Panc1 (cell line): ENCODE measurements at places on chromosomes 7 and 10. TPM values are rescaled to one million over a fixed set of nuclear protein-coding genes. Genes with fewer than 3 reads are reported as not detected.

GRCh38 chr7:137985253-137985896 lies 16.5 kb downstream of the CREB3L2 start:
- H3K27me3 ChIP-seq, result no peaks in the 10 kb centered on the region
- H3K36me3 ChIP-seq, result no peaks in the 10 kb centered on the region
- no peak overlapping the region for H3K4me3 ChIP-seq
- no peaks in the 10 kb centered on the region for H3K4me1 ChIP-seq
- DNase-seq, result no peak
- no peak overlapping the region for H3K27ac ChIP-seq

DNA sequence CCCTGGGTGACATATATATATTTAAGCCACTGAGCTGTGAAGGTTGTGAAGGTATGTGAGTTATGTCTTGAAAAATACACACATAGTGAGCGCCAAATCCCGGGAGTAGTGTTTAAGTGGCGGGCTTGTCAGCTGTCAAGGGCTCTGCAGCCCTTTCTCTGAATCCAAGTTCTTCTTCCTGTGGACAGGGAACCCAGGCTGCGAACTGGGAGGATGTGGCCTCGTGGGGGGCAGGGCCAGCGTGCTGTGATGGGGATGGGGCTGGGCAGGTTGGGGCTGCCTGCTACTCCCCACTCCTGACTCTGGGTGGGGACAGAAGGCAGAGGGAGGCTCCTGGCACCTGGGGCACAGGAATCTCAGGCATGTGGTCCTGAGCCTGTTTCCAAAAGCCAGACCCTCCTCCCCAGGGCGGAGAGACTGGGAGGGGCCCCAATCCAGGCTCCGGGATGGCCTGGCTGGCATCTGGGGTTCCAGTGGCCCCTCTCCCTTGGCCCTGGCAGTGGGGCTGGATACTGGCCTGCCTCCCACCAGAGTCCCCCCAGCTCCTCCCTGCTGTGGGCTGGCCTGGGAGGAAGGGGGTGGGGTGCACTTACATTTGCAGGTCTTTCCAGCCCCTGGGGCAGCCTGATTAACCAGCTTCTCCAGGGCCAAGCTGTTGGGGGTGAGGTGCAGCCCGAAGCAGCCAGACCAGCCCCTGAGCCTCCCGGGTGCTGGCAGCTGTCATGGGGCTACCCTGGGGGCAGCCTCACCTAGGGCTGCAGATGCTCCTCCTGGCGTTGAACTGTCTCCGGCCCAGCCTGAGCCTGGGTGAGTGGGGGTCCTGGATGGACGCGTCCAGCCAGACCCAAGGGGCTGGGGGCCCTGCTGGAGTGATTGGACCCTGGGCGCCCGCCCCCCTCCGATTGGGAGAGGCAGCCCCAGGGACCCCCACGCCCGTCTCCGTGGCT lies at the start of gene UPK3B:
Gene UPK3B (plus strand): TSS at position 622 of the 947 bp plus-strand sequence. CDS start 101 bp downstream, at position 723.
- H3K27me3 ChIP-seq, result no peaks in the 10 kb centered on the region
- peak within 1 kb of the TSS; percentile 44 for H3K4me3 ChIP-seq
- H3K4me1 ChIP-seq, result peaks cover 25% of the 10 kb centered on the region
- H3K36me3 ChIP-seq, result no peaks in the 10 kb centered on the region

The ZCWPW1 gene
- total RNA-seq, result 6.5 TPM

GRCh38 chr7:43871064-43871463 lies 1.7 kb upstream of the MRPS24 start:
- H3K27ac ChIP-seq, result no peak overlapping the region
- no peak overlapping the region for H3K4me3 ChIP-seq
- no peaks in the 10 kb centered on the region for H3K27me3 ChIP-seq
- H3K4me1 ChIP-seq, result peaks cover 9% of the 10 kb centered on the region
- DNase-seq, result no peak

The CPXM2 gene
- not detected for total RNA-seq

- no peaks in the 10 kb centered on the region for H3K36me3 ChIP-seq
- no peaks in the 10 kb centered on the region for H3K27me3 ChIP-seq
- no peak overlapping the region for H3K4me3 ChIP-seq
- peak; percentile 72 for DNase-seq
- H3K4me1 ChIP-seq, result peaks cover 13% of the 10 kb centered on the region; the same call in 1 of the 2 replicates
These were observed 29.9 kb upstream of the HNRNPH3 start for GRCh38 chr10:68301790-68302502.

- H3K4me3 ChIP-seq, result peak overlapping the region; percentile 37; the same call in 1 of the 2 replicates
- no peaks in the 10 kb centered on the region for H3K27me3 ChIP-seq
- peaks cover 27% of the 10 kb centered on the region for H3K4me1 ChIP-seq
These were observed 63.9 kb upstream of the AHR start for GRCh38 chr7:17234398-17235031.

- H3K27ac ChIP-seq, result no peak overlapping the region
- H3K36me3 ChIP-seq, result no peaks in the 10 kb centered on the region
- DNase-seq, result no peak
- no peaks in the 10 kb centered on the region for H3K4me1 ChIP-seq
- no peaks in the 10 kb centered on the region for H3K27me3 ChIP-seq
- no peak overlapping the region for H3K4me3 ChIP-seq
These were observed 256.6 kb upstream of the SMIM30 start for GRCh38 chr7:113374955-113375354.

The EVX1 gene
- 0.10 TPM for total RNA-seq

DNA sequence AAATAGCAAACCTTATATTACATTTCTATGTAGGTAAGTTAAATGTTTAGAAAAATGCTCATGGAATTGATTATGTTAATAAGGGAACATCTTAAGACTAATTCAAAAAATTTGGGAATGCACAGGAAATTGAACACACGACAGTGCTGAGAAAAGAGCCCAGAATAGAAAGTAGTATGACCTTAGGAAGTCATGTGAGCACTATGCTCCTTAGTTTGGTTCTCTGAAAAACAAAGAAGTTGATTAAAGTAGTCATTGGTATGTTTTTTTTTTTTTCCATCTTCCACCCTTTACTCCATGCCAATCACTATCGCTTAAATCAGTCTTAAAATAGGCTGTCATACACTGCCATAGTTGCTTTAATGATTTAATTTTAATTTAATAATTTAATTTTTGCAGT lies 242.9 kb downstream of the ANKRD7 start:
- H3K36me3 ChIP-seq, result no peaks in the 10 kb centered on the region; the same call in 1 of the 2 replicates
- DNase-seq, result no peak
- H3K4me3 ChIP-seq, result no peak overlapping the region
- no peaks in the 10 kb centered on the region for H3K4me1 ChIP-seq

- no peak overlapping the region for H3K4me3 ChIP-seq
- DNase-seq, result no peak
- H3K27me3 ChIP-seq, result no peaks in the 10 kb centered on the region
These were observed 3.9 kb upstream of the SAR1A start for GRCh38 chr10:70174058-70174741.

- no peak for DNase-seq
- no peak overlapping the region for H3K27ac ChIP-seq
- H3K4me1 ChIP-seq, result no peaks in the 10 kb centered on the region
- H3K4me3 ChIP-seq, result no peak overlapping the region
- H3K27me3 ChIP-seq, result no peaks in the 10 kb centered on the region
These were observed 141.4 kb downstream of the TMEM168 start for GRCh38 chr7:112648781-112649180.

GRCh38 chr10:89550509-89550908 lies 15.1 kb upstream of the SLC16A12 start:
- H3K27ac ChIP-seq, result no peak overlapping the region
- no peaks in the 10 kb centered on the region for H3K4me1 ChIP-seq
- no peaks in the 10 kb centered on the region for H3K36me3 ChIP-seq
- H3K4me3 ChIP-seq, result no peak overlapping the region

- H3K4me1 ChIP-seq, result no peaks in the 10 kb centered on the region
- no peaks in the 10 kb centered on the region for H3K36me3 ChIP-seq
These were observed 18.7 kb downstream of the PRSS2 start for GRCh38 chr7:142789441-142789840.

The GPR15LG gene
- total RNA-seq, result 0.41 TPM

GRCh38 chr7:34844936-34845665 lies 187.1 kb downstream of the NPSR1 start:
- no peak overlapping the region for H3K27ac ChIP-seq
- H3K4me3 ChIP-seq, result no peak overlapping the region
- no peaks in the 10 kb centered on the region for H3K4me1 ChIP-seq
- H3K27me3 ChIP-seq, result no peaks in the 10 kb centered on the region
- no peaks in the 10 kb centered on the region for H3K36me3 ChIP-seq
- no peak for DNase-seq

DNA sequence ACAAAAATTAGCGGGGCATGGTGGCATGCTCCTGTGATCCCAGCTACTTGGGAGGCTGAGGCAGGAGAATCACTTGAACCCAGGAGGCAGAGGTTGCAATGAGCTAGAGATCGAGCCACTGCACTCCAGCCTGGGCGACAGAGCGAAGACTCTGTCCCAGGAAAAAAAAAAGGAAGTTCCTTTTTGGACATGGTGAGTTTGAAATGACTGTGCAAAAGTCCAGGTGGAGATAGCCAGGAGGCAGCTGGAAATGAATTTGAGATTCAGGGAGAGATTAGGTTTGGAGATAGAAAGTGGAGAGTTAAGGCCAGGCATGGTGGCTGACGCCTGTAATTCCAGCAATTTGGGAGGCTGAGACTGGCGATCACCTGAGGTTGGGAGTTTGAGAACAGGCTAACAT lies 139.1 kb downstream of the MARCHF5 start:
- no peaks in the 10 kb centered on the region for H3K27me3 ChIP-seq
- no peaks in the 10 kb centered on the region for H3K36me3 ChIP-seq
- no peak overlapping the region for H3K4me3 ChIP-seq
- H3K27ac ChIP-seq, result no peak overlapping the region
- DNase-seq, result no peak

- no peak for DNase-seq
- H3K27ac ChIP-seq, result no peak overlapping the region
- H3K4me1 ChIP-seq, result no peaks in the 10 kb centered on the region
- H3K36me3 ChIP-seq, result no peaks in the 10 kb centered on the region
- H3K4me3 ChIP-seq, result no peak overlapping the region
These were observed 529.8 kb downstream of the GALNT17 start for GRCh38 chr7:71661671-71662224.

DNA sequence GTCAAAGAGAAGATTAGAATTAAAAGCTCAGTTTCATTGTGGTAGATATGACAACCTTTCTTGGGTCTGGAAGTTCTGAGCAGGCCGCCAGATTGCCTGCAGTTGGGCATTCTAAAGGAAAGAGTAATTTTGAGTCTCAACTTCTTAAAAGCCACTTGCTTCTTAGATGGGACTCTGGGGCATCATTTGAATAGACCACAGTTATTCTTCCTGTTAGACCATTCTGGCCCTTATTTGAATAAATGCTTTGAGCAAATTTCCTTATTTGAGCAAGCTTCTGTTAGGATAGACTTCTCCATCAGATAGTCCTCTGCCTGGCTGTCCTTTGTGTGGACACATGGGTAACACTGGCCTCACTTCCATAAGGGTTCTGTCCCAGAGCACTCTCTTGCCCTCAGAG lies 40.2 kb downstream of the SND1 start:
- H3K4me3 ChIP-seq, result no peak overlapping the region
- DNase-seq, result no peak
- no peaks in the 10 kb centered on the region for H3K4me1 ChIP-seq
- no peak overlapping the region for H3K27ac ChIP-seq
- peaks cover 18% of the 10 kb centered on the region for H3K36me3 ChIP-seq
